Left kidney (tissue), 8 donors: ENCODE measurements at places on chromosomes 5 and 9. TPM values are rescaled to one million over a fixed set of nuclear protein-coding genes. Genes with fewer than 3 reads are reported as not detected.

Gene EIF4EBP3
- 10.5 TPM for polyA plus RNA-seq

DNA sequence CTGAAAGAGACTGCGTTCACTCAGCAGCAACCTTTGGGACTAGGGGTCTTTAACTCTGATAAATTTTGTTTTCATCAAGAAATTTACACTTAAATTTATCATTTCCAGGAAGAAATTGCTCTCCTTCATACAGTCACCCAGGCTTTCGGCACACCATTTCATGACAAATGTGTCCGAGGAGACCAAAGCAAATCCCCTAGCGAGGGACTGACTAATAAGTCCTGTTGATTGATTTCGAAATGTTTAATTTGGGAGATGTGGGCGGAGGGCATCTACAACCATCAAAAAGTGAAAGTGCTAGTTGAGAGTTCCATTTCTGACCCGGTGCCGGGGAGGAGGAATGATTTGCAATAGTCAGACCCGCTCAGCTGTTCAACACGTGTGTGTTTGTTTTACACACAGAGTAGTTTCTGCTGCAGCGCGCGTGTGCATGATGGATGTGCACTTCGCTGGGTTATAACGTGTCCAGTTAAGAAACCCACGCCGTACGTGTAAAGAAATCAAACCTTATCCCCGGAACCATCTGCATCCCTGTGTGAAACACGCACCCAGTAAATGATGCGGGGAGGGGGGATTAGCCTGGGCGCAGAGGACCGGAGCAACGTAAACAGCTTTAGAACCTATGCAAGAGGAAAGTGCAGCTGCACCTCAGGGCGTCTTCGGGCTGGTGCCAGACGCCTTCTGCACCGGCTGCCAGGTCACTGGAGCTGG is 845 bp upstream of the NR4A3 start:
- DNase-seq: peak; percentile 65

DNA sequence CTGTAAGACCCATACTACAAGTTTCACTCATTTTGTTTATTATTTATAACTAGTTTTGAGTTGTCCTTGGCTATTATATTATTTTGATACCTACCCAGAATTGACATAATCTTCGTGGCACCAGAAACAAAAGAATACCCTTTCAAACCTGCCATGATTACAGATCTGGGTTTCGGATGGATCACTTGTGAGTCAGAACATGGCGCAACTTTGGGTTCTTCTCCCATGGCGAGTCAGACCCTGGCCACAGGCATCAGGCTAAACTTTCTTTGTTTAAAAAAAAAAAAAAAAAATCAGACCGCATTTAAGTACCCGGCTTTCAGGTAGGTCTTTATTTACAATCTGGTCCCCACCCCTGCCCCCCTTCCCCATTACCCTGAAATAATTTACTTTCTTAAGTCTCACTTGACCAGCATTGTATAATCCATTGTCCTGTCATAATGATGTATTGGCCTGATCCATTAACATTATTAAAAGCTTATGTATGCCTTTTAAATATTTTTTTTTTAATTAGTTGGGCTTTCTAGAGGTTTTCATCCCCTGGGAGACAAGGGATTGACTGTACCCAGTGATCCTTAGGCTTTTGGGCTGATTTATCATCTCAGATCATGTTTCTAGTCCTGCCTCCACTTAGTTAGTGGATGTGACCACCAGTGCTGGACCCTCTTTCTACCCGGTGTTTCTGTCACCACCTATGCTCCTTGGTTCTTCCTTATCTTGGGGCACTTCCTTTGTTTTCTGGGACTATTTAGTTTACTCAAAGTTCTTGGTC is 43.9 kb downstream of the F2RL2 start:
- no peak for DNase-seq

Gene CACFD1
- polyA plus RNA-seq: 27.3 TPM

DNA sequence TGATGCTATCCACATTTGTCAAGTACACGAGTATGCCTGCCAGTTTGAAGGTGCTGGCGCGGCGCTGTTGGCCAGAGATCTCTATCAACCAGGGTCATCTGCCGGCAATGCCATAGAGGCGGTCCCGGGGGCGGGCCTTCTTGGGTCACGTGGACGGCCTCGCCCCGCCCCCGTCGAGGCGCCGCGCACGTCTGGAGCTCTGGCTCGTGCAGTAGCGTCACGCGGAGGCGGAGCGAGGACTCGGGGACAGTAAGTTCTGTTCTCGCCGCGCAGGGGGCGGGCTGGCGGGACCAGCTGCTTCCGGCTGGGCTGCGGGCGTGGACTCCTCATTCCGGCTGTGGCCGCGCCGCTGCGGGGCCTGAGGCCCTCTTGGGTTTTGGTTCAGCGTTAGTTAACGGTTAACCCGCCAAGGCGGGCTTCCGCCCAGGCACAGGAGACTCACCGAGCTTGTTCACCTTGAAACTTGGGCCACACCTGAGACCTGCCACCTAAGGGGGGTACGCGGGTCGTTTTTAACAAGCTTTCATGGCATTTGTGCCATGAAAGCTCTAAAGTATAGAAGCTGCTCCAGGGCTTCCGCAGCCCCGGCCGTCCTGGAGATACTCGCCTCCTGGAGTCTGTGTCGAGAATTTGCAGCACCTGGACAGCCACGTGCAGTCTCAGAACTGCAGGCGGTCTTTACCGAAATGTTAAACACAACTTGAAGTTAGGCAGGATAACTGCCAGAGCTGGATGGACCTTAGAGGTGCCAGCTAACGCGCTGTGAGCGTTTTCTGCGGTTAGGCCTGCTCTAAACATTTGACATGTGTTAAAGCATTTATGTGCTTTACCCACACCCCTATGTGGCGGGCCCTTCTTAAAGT is at the start of gene RFESD:
TSS of gene RFESD (plus strand) at position 209 of the 863 bp plus-strand sequence. CDS start 5,495 bp downstream, outside the sequence.
- DNase-seq: peak; percentile 95

GRCh38 chr5:58818465-58818864 is 235.6 kb downstream of the RAB3C start:
- no peak for DNase-seq

GRCh38 chr5:180012316-180012715 is 59.2 kb downstream of the RNF130 start:
- DNase-seq: no peak

Gene AGXT2
- polyA plus RNA-seq: 45.6 TPM

DNA sequence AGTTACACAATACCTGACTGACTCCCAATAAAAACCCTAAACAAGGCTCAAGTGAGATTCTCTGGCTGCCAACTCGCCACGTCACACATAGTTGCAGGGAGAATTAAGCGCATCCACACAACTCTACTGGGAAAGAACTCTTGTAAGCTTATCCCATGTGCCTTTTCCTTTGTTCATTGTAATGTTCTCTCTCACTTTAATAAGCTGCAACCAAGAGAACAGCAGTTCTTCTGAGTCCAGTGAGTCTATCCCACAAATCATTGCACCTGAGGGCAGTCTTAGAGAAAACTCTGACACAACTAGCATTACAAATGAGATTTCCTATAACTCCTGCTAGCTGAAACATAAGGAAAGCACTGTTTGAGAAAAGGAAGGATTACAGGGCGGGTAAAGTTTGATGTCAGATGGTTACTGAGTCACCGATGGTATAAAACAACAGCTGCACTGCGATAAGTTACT is 27.4 kb downstream of the CENPK start:
- DNase-seq: no peak

DNA sequence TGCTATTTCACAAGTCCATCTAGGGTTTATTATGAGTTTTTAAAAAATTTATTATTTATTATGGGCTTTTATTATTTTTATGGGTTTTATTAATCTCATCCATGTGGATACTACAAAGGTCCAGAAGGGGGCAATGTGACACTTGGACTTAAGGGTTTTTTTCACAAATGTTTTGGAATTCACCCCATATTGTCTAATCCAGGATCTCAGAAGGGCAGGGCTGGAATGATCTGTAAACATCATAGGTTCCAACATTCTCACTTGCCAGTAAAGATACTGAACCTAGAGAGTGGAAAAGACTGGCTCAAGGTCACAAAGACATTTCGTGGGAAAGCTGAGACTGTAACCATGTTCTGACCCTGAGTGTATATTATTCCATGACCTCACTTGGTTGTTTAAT is 35.6 kb downstream of the NIM1K start:
- peak; percentile 6 for DNase-seq

- DNase-seq: no peak
These were observed 11.6 kb downstream of the RAI14 start for GRCh38 chr5:34667705-34668104.

DNA sequence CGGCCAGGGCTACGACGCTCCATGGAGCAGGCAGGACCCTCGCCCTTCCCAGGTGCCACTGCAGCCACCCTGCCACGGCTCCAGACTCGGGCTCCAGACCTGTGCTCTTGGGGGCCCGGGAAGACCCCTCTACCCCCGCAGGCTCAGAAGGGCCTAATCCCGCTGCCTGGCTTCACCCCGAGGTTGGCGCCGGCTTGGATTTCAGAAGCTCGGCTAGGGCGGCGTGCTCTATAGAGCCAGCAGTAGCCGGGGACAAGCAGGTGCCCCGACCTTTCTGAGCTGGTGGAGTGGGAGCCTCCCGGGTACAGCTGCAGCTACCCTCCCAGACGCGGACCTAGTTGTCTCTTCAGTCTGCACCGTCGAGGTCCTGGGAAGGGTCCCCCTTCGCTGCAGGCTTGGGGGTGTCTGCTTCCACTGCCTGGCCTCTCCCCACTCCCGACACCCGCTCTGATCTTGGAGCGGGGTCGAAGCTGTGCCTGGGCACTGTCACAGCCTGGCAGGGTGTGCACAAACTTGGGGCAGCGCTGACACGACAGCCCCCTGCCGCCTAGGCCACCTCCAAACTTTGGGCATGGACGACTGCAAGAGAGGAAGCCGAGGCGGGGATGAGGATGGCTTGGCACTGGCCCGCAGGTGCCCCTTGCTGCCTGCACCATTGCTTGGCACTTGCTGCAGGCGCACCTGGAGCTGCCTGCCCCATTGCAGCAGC is 1366.1 kb upstream of the CDH9 start:
- DNase-seq: no peak

DNA sequence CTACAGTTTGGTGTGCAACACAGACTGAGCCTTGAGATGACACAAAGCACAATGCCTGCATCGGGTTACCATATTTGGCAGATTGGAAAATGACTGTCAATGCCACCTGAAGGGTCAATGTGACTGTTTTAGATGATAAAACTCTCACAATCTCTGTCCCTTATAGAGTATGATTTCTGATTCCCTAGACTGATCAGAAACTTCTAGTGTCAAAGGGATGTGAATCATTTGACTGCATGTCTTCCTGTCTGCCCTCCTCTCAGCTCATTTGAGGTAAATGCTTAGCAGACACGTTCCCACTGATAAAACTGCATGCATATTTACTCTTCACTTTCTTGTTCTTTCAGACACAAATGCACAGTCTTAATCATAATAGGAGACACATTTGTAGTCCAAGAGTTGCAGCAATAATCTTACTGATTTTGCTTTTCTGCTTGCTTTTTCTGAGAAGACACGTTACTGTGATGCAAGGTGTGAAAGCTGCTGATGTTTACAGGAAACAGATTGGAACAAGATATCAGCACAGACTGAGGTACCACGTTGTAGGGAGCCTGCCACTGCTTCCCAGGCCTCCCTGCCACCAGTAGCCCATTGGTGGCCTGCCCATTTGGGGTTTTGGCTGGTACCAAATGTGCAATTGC is 77.8 kb downstream of the GCNT4 start:
- DNase-seq: no peak

DNA sequence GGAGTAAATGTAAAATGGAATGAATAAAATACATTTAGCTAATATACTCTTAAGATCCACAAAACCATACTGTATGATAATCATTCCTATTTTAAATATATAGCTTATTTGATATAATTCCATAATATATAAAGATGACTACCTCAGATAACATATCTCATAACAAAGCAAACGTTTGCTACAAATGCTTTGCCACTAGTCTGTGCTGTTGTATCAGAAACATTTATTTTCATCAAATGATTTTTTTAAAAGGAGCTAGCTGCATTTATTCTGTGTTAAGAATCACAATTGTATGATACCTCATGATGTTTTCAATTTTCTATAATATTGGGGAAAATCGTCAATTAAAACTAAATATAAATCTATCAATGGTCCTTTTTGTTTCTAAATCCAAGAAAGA is 567.2 kb downstream of the PTPRD start:
- DNase-seq: peak; percentile 12

Gene ZFP2
- polyA plus RNA-seq: 9.9 TPM

DNA sequence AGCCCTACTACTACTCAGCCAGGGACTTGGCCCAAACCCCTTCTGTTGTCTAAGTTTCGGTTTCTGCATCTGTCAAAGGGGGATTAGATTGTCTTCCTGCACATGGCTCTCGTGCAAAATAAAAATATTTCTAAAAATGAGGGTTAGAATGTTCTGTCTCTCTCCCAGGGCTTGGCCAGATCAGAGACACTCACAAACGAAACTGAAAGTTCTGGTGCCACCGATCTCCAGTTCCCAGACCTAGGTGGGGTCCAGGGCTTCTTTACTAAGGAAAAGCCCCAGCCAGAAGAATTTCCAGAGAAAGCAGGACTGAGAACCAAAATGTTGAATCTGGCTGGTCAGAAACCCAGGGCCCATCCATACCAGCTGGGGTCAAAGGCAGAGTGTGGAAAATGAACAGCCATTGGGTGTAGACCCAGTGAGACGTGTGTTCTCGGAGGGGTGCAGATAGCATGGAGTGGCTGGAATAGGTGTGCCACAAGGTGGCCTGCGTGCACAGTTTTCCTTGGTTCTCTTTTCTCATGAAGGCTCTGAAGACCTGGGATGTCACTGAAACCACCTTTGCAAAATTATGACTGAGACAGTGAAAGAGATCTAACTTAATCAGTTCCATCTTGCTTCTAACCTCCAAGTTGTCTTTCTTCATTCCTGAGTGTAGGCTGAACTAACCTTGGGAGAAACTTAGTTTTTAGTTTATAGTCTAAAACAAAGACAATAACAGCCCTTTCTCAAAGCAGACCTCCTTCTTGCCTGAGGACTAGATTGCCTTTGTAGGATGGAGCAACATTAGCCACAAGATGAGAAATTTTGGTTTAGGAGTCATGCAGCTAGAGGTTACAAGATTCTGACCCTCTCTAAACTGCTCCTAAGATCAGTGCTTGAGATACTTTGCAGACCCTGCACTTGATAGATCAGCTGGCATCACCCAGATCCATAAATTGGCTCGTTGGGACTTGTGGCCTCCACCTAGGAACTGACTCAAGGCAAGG is 2.3 kb upstream of the SLC23A1 start:
- DNase-seq: no peak

- DNase-seq: peak; percentile 76
These were observed 32.7 kb upstream of the FSD1L start for GRCh38 chr9:105414947-105415661.

DNA sequence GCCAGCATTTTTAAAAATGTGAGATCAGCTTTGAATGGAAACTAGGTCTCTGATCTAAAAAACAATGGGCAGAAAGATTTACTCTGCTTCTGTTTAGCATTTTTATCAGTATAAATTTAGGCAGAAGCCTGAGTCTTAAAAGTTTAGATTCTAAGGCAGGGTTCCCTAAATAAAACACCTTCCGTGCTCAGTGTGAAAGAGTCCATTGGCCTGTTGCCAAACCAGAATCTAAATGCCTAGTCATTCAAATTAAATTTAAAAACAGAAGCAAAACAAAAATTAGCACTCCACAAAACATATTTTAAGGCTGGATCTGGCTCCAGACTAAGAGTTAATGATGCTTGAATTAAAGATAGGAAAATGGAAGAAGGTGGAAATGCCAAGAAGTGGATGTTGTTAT is 4.5 kb downstream of the TYRP1 start:
- no peak for DNase-seq

Gene CDH12
- 7.5 TPM for polyA plus RNA-seq

Gene CNTFR
- 34.6 TPM for polyA plus RNA-seq

Gene NEURL1B
- 14.8 TPM for polyA plus RNA-seq

Gene PRRX2
- polyA plus RNA-seq: 0.52 TPM

- DNase-seq: no peak
These were observed 721 bp downstream of the PTGES start for GRCh38 chr9:129751841-129752801.

Gene BARX1
- polyA plus RNA-seq: 0.25 TPM

GRCh38 chr5:172007175-172008110 is 1.0 kb upstream of the FBXW11 start:
- DNase-seq: peak; percentile 33

- DNase-seq: no peak
These were observed 98.5 kb downstream of the ESM1 start for GRCh38 chr5:54886866-54887265.
